ENCODE measurements at places on chromosomes 11 and 22. TPM values are rescaled to one million over a fixed set of nuclear protein-coding genes. Genes with fewer than 3 reads are reported as not detected.

Gene OR52B6
- total RNA-seq: not detected

Gene BAIAP2L2
- 6.5 TPM for total RNA-seq

DNA sequence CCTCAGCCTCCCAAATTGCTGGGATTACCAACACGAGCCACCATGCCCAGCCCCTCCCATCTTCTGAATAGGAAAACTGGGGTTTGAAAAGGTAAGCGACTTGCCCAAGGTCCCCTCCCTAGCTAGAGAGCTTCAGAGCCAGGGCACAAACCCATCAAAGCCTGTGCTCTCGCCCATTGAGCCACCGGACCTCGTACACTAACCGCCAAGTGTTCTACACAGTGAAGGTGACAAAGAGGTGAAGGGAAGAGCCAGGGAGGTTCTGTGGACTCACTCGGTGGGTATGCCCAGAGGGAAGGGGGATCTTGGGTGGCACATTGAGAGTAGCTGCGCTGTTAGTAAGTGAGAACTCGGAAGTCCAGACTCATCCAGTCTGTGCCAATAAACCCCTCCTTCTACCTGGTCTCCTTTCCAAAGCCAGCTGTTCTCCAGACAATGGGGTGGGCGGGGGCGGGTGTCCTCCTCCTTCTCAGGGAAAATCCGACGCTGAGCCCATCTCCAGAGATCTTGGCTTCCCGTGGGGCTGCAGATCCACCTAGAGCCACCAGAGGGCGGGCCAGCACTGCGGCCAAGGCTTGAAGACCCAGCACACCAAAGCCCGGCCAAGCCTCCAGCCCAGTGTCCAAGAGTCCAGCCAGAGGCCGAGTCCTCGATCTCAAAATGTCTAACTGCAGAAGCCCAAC is 3.2 kb upstream of the RTN4RL2 start:
- peak; percentile 26 for DNase-seq

DNA sequence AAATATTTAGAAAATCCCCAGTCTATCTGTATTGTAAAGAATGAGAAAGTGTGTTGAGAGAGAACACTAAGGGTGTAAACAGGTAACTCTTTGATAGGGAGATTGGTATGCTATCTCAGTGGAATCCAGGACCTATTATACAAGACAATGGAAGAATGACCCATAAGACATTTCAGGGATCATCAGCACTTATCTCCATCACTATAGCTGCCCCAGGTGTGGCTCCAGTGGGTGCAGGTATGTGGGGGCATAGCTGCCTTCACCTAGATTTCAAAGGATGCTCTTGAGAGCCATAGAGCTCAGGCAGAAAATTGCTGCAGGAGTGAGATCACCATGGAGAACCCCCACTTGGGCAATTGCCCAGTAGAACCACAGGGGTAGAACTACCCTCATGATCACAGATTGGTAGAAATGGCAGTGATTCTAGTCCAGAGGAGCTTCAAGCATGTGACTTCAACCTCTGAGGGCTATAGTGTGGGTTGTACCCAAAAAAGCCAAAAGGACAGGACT is 252.3 kb upstream of the TBCEL start:
- no peak for DNase-seq

- DNase-seq: no peak
These were observed 148.3 kb downstream of the TEAD1 start for GRCh38 chr11:12822392-12823022.

GRCh38 chr11:96367342-96367741 is 22.4 kb downstream of the CCDC82 start:
- DNase-seq: no peak
